ENCODE measurements at places on chromosomes 7 and 10.

DNA sequence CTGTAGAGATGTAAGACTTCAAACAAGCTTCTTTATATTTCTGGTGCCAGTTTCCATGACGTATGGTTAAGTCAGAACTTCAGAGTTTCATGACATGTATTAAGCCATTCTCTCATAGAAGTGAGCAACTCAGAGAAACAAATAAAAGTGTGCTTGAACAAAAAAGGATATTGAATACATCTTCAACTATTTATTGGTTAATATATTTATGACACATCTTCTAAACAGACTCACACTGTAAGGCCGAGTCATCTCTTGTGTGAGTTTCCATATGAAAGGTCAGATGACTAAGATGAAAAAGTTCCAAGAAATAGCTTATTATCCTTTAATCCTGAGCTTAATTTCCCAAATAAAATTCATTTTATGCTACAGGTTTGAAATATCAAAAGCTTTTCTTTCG is 105.5 kb upstream of the CSTF2T start:
- DNase-seq = no peak

DNA sequence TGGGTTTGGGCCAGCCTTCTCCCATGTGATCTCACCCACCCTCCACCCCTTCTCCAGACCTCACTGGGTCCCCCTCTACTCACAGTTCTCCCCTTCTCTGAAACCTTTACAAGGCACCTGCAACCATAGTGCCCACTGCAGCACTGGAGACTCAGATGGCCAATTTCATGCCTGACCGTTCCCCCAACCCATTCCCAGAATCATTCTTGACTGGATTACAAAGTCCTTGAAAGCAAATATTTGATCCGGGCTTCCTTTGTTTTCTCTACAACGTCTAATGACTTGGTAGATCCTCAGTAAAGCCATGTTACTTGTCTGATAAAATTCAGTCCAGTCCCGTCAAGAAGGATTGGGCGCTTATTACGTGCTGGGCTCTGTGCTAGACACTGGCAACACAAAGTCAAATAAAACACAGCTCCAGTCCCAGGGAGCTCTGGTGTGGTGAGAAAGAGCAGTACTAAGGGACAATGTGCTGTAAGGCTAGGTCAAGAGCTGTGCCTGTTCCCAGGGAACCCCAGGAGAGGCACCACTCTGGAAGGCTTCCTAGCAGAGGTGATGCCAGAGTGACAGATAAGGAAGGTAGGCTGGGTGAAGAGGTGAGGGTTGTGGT is 36.5 kb downstream of the SH3PXD2A start:
- DNase-seq = no peak

DNA sequence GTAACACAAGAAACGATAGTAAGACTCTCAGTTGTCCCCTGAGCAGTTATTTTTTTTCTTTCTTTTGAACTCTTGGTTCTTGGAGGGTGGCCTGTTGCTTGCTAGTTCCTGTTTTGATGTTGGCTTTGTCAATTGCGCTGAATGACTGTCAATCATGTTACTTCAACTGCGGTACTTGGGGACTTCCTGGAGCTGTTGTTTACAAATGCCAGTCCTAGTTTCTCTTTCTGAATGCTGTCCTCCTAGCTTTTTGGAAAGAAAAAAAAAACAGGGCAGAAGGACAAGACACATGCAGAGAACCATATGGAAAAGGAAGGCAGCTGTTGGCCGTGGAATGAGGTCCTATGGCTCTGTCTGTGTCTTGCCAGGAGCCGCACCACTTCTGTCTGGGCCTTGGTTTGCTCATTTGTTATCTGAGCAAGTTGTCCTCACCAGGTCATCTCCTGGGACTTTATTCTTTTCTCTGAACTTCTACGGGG is 7.0 kb upstream of the PDCD4 start:
- no peak for DNase-seq

GRCh38 chr7:156650042-156650441 is 9.5 kb downstream of the RNF32 start:
- DNase-seq = peak; percentile 33

- DNase-seq = no peak
Measured at GRCh38 chr10:120741396-120741795, 109.8 kb upstream of the WDR11 start.

- no peak for DNase-seq
Measured at GRCh38 chr10:77865580-77866324, 60.8 kb downstream of the DLG5 start.

- no peak for DNase-seq
Measured at GRCh38 chr7:37933018-37933566, 12.7 kb downstream of the EPDR1 start.

DNA sequence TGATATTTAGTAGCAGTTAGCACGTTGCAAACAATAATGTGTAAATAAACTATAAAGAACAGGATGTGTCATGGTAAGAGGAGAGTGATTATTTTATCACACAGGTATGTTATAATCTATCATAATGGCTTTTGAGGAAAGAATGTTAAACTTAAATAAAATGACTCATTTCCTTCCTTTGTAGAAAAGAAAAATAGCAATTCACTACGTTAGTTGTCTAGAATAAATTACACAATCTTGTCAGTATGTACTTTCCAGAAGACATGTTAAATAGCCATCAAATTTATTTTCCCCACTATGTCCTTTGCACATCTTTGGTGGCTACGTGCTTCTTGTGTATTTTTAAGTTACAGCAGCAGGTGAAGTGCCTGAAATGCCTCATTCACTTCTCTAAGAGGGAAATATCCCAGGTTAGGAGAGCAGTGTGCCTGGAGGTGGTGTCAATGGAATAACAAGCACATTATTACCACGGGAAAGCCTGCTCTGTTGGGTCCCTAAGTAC is 133.8 kb downstream of the SEMA3A start:
- no peak for DNase-seq

- DNase-seq = no peak
Measured at GRCh38 chr7:101919363-101920115, 102.1 kb downstream of the CUX1 start.

DNA sequence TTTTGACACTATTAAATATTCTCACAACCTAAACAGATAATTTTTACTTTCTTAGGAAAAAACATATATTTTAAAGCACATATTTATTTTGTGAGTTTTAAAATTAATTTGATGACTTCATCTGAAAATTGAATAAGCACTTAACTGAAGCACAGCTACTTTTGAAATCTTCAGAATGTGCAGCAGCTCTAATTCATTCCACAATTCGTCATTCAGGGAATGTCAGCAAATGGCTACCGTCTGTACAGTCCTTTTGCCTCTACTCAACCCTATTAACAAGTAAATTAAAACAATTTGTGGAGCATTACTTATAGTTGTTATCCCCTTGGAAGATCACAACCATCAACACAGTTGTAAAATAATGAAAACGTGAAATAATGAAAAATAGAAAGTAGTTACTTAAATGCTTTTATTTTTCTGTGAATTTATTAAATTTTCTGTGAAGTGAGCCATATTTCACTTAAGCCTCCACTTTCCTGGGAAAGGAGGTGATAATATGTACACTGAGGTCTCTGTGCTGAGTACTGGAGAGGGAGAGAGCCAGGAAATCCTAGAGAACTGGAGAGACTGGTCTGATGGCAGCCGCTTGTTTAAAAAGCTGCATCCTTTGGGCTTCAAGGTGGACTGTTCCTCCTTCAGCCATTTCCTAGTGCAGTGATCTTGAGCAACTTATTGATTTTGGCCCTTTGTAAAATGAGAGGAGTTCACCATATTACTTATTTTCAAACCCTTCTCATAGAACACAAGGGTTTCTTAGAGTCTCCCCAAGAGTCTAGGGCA is 70.6 kb downstream of the REEP3 start:
- no peak for DNase-seq

DNA sequence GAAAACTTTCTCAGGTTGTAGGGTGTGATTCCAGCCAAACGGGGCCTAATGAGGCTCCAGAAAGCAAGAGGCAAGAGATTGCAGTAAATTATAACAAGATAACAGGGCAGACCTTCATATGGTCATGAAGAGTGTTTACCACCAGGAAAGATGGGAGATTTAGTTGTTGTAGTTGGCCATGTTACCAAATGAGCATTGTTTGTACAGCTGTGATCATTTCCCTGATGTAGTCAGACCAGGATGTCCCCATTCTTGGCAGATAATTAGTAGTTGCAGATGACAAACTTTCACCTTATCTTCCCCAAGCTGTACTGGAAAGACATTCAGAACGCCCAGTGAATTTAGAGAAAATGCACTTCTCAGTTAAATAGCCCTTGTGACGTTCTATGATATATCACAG is 630.8 kb downstream of the ANKRD7 start:
- DNase-seq = no peak

DNA sequence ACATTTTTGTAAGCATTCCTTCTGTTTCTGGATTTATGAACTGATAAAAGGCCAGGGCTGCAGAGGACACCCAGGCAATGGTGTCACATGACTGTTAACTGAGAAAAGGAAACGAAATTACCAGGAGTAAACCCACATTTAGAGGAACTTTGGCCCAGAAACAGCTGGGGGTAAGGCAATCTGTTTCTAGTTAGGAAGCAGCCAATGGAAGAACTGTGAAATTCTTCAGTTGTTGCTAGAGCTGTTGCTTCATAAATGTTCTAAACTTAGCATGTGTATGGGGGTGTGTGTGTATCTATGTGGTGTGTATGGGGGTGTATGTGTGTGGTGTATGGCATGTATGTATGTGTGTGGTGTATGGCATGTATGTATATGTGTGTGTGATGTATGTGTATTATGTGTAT is 11.8 kb upstream of the PDCD4 start:
- DNase-seq = no peak

DNA sequence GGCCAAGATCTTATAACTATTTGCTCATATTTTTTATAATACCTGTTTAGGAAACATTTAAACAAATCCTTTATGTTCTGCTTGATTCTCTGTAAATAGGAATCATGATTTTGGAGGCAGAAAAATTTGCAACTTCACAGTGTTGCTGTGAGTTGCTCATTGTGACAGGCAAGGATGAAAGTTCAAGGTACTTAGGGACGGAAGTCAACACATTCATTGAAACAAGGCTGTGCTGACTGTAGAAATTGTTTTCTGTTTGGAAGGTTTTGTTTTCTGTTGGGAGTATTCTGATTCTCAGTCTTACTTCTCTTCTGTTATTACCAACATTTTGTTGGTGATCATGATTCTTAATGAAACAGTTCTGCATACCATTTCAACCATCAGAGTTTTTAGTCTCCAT is 54.9 kb downstream of the FANK1 start:
- no peak for DNase-seq

- no peak for DNase-seq
Measured at GRCh38 chr10:131277969-131278368, 33.6 kb downstream of the TCERG1L start.

GRCh38 chr10:51892965-51893658 is 193.7 kb upstream of the CSTF2T start:
- peak; percentile 40 for DNase-seq

- no peak for DNase-seq
Measured at GRCh38 chr7:71904484-71904883, 507.7 kb downstream of the CALN1 start.

GRCh38 chr7:1920266-1920681 is 250.2 kb downstream of the ELFN1 start:
- no peak for DNase-seq

DNA sequence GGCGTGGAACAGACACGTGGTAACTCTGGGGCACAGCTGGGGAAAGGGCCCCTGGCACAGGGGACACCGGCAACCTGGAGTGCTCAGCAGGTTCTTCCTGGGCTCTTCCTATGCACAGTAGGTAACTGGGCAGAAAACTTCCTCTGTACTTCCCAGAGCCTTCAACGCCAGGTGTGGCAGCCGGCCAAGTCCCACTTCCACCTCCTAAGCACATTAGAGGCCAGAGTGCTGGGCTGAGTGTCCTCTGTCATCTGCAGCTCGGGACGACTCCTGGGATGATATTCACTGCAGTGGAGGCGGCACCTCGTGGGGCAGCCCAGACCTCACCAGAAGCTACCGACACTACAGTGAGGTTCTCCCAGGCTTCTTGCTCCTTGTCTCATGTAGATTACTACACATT is 114.5 kb downstream of the LARP4B start:
- no peak for DNase-seq

GRCh38 chr10:114427124-114427852 is 23.0 kb upstream of the AFAP1L2 start:
- no peak for DNase-seq

DNA sequence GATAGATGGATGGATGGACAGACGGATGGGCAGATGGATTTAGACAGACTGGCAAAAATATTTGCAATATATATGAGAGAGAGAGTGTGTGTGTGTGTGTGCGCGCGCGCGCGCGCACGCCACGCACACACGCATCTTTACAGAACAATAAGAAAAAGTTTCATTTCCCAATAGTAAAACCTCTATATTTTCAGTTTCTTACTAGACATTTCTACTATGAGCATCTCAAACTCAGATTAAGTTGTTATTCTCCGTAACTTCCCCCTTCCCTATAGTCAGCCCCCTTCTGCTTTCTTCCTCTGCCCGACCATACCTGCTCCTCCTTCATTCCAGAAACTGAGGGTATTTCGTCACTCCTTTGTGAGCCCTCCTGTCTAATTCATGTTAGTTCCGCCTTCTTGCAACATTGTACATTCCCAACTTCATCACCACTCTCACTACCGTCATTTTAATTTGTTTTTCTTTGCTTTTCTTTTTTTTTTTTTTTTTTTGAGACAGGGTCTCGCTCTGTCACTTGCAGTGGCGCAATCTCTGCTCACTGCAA is 154.4 kb upstream of the SH2B2 start:
- no peak for DNase-seq

GRCh38 chr10:100894033-100894432 is 18.7 kb upstream of the SLF2 start:
- DNase-seq = peak; percentile 88
